ENCODE measurements at places on chromosomes 11 and 22.

- DNase-seq: no peak
Measured at GRCh38 chr11:113184498-113184897, 129.9 kb upstream of the TTC12 start.

DNA sequence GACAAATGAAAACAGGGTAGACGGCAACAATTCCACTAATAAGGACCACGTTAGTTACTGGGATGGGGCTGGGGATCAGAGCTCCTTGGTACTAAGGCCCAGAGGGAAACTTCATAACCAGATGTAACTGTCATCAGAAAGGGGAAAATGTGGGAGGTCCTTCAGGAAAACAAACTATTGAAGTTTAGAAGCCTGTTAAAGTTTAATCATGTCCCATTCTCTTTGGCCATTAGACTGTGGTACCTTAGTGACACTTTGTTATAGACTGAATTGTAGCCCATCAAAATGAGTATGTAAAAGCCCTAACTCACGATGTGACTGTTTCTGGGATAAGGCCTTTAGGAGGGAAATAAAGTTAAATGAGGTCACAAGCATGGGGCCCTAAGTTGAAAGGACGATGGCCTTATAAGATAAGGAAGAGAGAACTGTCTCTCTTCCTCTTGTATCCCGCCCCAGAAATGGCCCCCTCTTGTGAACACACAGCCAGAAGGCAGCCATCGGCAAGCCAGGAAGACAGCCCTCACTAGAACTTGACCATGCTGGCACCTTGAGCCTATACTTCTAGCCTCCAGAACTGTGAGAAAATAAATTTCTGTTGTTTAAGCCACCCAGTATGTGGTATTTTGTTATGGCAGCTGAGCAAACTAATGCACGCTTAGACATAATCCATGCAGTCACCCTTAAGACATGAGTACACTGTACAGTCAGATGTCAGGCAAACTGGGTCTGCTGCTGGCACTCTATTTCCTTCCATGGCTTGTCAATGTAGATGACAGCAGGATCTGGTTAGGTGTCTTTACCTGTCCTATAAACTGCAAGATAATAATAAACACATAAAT, 26.9 kb upstream of the USP47 start:
- no peak for DNase-seq

- no peak for DNase-seq
Measured at GRCh38 chr11:88013508-88014065, 161.7 kb downstream of the RAB38 start.

- no peak for DNase-seq
Measured at GRCh38 chr11:95891423-95892170, 32.3 kb downstream of the MTMR2 start.

- no peak for DNase-seq
Measured at GRCh38 chr22:46609175-46609690, 11.0 kb upstream of the GRAMD4 start.

DNA sequence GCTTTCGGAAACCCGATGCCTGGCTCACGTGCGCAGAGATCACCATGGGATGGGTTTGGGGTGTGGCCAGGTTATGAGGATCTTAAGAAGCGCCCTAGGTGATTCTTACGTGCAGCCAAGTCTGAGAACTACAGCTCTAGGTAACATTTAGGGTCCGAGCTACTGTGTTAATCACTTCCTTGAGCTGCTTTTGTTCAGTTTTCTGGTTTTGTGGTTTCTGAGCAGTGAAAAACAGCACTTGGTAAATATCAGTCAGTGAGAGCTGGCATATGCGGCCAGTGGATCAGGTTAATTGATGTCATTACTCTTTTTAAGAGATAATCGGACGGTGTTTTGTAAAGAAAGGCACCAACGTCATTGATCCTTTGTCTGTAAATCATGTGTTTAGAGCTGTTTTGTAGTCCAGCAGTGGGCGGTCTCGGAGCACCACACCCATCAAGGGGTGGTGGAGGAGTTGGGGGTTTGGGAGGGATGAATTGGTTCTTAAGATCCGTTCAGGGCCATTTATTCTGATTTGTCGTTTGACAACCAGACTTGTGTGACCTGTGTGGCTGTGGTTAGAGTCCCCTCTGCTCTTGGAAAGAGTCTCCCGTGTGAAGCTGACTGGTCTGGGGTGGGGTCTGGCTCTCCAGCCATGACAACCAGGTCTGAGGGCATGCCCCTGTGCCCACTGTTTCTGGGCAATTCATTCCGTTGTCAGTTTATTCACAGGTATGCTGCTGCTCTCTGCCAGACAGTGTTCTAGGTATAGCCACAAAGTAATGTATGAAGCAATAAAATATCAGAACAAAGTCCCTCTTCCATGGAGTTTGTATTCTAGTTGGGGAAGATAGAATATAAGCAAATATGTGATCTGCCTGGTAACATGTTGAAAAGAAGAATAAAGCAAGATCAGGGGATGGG, 61.9 kb upstream of the SORL1-AS1 start:
- no peak for DNase-seq

GRCh38 chr11:3867209-3868091, 12.0 kb downstream of the STIM1 start:
- no peak for DNase-seq

- peak; percentile 50 for DNase-seq
Measured at GRCh38 chr22:20606041-20606783, 98.8 kb downstream of the MED15 start.

DNA sequence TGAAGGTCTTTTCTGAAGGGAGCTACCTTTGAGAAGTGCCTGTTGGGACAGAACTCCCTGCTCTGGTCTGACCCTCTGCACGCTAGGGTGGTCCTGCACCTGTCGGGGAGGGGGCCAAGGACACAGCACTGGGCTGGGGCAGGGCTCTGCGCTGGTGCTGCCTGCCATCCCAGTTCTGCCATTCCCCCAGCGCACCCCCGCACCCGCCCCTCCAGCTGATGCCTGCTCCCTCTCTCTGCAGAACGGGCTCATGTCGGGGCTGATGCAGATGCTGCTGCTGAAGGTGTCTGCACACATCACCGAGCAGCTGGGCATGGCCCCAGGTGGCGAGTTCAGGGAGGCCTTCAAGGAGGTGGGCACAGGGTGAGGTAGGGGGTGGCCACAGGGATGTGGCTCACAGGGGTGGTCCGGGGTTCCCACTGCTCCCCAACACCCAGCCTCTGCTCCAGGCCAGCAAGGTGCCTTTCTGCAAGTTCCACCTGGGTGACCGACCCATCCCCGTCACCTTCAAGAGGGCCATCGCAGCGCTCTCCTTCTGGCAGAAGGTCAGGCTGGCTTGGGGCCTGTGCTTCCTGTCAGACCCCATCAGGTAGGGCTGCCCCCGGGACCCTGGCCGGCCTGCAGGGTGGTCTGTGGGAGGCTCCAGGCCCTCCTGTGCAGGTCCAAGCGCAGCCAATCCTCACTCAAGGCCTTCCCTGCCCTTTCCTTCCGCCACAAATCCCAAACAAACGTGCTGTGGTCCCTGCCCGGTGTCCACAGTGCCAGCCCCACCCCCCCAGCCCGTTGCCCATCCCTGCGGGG, 3.6 kb upstream of the SELENOO start:
- no peak for DNase-seq

DNA sequence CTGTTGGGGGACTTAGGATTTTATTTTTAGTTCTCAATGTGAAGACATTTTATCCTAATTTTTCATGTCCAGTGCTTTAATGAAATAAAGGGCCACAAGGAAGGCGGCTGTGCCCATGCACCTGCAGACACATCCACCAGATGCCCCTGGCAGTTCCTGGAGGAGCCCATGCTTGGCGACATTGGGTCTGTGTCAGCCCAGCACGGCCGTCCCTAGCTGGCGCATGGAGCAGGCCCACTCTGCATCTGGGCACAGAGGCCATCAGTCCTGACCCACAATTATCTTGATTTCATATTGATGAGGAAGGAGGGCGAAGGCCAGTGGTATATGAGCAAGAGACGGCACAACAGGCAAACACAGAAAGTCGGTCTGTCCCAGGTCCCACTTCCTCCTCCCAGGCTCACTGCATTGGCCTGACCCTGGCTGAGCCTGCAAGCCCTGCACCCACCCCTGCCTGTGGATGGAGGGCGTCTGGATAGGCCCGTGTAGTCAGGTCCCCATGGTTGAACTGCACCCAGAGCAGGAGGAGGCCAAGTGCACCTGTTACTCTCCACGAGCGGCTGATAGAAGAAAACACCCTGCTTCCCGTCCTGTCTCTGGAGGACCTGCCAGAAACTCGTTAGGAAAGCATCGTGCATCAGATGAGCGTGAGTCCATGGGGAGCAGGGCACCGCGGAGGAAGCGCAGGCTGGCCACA, 296.9 kb downstream of the BRD1 start:
- no peak for DNase-seq
